ENCODE measurements at places on chromosomes 4 and X.

DNA sequence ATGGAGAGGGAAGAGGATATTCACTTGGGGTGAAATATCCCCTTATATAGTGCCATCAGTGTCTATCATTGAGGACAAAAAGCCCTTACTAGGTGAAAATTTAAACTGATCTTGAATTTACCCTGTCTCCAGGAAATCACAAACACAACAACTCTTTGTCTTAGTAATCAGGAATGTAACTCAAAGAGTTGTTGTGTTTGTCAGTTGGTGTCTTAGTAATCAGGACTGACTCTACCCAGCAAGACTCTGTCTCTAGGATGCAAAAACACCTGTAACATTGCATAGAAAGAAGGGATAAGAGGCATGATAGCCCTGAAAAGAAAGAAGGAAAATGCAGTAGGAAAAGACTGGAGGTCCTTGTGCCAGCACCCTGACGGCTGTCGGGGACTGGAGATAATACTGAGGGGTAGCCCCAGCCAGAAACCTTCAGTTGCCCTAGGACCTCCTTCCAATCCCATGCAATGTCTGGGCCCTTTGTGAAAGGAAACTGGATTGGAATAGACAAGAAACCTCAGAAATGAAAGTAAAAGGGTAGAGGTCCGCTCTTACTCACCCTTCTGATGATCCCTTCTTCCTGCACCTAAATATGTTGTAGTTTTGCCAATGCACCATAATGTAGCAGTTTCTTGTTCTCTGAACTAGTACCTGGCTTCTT lies 45.3 kb downstream of the HMGB2 start:
- DNase-seq, result no peak

- no peak for DNase-seq
These were observed 6.0 kb upstream of the PNMA6F start for GRCh38 chrX:153327561-153327960.

DNA sequence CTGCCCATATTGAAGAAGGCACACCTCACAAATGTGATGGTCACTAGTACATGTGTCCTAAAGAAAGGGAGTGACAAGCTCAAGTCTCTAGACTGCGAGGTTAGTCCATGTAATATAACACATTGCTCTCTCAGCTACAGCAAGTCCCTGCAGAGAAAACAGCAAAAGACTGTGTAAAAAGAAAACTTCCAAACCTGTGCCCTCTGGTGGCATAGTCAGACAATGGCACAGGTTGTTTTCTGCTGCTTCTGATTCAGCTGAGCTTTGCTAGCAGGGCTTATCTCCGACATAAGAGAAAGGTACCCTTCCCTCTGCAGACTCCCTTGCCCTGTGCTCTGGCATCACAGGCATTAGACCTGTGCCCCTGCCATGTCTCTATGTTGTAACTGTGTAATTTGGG lies 1.4 kb upstream of the SERPINA7 start:
- DNase-seq, result no peak

DNA sequence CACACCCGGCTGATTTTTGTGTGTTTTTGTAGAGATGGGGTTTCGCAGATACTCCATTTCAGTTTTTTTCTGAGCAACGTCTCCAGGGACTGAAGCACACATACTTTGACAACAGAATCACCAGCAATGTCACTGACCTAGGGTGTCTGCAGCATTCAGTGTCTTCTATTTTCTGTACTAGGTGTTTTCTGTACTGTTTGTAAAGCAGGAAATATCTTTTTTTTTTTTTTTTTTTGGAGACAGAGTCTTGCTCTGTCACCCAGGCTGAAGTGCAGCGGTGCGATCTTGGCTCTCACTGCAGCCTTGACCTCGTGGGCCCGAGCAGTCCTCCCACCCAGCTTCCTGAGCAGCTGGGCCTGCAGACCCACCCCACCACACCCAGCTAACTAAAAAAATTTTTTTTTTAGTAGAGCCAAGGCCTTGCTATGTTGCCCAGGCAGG lies 8.9 kb downstream of the ADD1 start:
- DNase-seq, result no peak

DNA sequence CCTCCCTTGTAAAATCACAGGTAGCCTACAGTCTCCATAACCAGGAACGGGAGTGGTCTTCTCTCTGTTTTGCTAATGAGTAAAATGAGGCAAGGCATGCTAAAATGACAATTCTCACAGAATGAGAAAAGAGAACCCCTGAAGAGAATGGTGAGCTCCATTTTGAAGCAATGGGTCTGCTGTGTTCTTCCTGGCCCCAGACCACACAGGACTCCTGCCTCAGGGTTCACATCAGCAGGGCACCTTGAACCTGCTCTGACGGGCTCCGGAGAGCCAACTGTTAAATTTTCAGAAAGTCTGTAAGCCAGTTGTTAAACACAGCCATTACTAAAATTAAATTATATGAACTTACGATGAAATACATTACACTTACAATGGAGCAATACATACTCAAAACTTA lies 32.1 kb upstream of the RBM47 start:
- no peak for DNase-seq

DNA sequence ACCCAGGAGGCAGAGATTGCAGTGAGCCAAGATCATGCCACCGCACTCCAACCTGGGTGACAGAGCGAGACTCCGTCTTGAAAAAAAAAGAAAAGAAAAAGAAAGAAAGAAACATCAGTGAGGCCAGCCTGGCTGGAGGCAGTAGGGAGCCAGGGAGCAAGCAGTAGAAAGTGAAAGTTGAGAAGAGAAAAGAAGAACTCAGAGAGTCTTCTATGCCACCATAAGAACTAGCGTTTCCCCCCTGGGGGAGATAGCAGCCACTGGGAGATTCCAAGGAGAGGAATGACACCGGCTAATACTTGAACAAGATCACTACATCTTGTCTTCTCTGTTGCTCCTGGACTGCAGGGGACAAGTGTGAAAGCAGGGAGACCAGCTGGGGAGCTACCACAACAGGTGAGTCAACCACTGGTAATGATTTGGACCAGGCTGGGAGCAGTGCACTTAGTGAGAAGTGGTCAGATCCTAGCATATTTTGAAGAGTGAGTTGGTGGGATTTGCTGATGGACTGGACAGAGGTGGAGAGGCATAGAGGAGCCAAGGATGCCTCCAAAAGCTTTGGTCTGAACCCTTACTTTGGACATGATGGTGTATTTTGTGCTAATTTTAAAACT lies 33.4 kb downstream of the SLC2A9 start:
- DNase-seq, result no peak

DNA sequence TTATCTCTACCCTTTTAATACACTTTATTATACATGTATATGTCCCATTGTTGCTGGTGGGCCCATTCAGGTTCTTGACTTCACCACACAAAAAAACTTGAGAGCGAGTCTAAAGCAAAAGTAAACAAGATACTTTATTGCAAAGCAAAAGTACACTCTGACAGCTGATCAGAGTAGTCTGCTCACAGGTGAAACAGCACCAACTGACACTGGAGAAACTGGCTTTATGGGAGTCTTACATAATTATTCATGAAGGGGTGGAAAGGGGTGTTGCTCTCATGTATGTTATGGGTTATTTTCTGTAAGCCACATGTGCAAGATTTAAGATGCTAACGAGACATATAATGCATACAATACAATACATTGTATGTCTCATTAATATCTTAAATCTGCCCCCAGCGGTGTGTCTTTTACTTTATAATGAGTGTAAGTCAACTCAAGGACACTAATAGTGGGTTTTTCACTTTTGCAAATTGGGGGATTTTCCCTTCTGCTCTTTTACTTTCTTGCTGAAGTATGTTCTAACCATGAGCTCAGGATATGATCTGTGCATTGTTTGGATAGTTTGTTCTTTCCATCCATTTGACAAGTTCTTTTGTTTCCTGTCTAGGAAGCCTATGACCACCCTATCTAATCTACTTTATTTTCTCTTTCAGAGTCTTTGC lies 256.1 kb upstream of the ITM2A start:
- no peak for DNase-seq

DNA sequence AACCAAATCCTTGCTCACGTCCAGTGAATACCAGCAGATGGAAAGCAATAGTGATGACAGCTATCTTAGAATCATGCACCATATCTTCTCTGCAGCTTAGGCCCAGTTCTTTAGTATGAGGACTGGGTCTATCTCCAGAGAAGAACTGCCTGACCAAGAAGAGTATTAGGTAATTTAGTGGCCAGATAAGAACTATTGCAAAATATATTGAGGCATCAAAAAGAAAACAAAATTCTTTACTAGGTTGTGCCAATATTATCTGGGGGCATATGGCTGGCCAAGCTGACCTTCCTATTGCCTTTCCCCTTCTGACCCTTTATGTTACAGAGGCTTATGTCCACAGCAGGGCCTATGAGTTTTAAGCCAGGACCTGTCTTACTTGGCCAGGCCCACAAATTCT lies 91.2 kb downstream of the RLIM start:
- no peak for DNase-seq

GRCh38 chr4:185665655-185666054 lies 130.3 kb upstream of the PDLIM3 start:
- DNase-seq, result no peak

Data from GM13977 (cell line).